Forelimb muscle (tissue), 1 donor: ENCODE measurements at places on chromosomes 3 and 15. TPM values are rescaled to one million over a fixed set of nuclear protein-coding genes. Genes with fewer than 3 reads are reported as not detected.

PRR20G gene
- not detected for polyA plus RNA-seq

CCDC51 gene
- polyA plus RNA-seq = 11.0 TPM

HRH1 gene
- polyA plus RNA-seq = 3.0 TPM

CPN2 gene
- not detected for polyA plus RNA-seq

GRCh38 chr3:124209426-124209825 is 217.5 kb upstream of the ROPN1 start:
- no peak for DNase-seq

DNA sequence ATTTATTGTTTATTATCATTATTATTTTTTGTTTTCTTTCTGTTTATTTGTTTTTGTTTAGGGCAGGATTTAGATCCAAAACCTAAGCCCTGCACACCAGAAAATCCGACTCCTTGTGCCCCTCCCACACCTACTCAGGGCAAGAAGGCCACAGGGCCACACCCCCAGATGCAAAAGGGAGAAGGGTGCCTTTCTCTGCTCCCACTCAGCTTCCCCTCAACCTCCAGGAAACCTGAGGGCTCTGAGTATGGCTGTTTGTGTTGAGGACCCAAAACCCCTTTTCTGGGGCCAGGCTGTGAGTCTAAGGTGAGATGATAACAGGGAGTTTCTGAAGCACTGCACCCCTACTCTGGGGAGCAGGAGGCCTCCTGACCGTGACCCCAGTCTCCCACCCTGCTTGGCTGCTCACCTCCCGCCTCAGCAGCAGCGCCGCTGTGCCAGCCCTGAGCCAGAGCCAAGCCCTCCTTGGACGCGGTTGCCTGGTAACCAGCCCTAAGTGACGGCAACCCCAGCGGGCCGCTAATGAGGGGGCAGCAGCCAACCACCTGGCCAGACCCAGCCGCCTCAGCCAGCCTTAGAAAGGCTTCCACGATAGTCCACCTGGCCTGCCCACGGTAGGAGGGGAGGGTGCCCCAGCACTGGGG is 6.4 kb upstream of the C15orf39 start:
- no peak for DNase-seq

DNA sequence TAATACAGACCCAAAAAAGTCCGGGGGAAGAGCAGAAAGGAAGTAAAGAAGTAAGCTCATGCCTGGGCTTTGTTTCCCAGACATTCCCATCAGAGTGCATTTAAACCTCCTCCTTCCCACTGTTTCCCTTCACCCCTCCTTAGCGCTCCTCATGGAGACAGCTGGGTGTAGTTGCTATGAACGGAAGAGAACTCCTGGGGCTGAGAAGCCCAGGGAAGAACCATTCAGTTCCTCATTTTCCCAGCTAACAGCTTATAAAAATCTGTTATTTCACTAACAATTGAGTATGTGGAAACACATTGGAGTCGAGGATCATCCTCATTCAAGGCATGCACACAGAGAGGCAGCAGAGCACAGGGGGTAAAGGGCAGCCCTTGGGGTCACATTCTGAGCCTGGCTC is 299.3 kb downstream of the SHQ1 start:
- DNase-seq = no peak

- no peak for DNase-seq
Measured at GRCh38 chr3:179589143-179589542, 15.3 kb downstream of the MRPL47 start.

DNA sequence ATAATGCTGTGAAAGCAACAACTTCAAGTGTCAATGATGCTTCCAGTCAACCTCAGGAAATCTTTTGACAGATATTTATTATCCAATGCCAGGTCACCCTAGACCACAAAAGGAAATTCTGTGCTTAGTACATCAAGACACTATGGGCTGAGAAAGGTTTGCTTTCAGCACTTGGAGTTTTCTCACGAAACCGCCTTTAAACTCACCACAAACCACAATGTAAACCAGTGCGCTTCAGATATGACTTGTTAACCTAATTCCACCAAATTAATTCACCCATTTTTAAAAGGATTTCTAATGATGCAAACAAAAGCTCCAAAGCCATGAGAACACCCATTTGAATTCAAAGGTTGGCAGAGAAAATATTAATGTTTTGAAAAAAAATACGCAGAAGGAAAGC is 292.9 kb upstream of the NR2F2 start:
- no peak for DNase-seq

GRCh38 chr3:128996200-128996599 is 2.3 kb upstream of the CFAP92 start:
- DNase-seq = no peak

- no peak for DNase-seq
Measured at GRCh38 chr3:61628636-61629035, 67.3 kb downstream of the PTPRG start.

DNA sequence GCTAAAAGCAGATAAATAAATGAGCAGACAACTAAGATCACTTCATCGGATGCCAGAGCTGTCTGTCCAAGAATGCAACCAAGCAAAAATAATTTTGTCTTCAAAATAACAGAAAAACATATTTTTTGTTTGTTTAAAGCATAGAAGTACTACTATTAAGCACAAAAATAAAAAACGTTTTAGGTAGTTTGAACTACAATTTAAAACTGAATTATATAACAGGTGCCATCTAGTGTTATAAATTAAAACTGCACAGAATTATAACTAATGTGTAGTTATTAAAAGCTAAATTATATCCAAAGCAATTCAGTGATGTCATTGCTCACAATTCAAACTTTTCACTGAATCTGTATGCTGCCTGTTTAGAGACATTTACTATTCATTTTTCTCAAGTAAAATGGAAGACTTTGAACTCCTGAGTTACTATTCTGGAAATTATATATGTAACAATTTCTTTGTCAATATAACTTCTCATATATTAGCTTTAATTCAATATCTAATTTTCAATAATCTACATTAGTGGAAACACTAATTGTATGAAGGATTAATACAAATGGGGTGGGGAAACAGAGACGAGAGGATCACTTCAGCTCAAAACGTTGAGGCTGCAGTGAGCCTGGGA is 29.5 kb downstream of the LINS1 start:
- DNase-seq = peak; percentile 13

- no peak for DNase-seq
Measured at GRCh38 chr3:62027241-62027640, 346.1 kb downstream of the FEZF2 start.

- no peak for DNase-seq
Measured at GRCh38 chr15:100810831-100811230, 68.8 kb upstream of the ALDH1A3 start.

DNA sequence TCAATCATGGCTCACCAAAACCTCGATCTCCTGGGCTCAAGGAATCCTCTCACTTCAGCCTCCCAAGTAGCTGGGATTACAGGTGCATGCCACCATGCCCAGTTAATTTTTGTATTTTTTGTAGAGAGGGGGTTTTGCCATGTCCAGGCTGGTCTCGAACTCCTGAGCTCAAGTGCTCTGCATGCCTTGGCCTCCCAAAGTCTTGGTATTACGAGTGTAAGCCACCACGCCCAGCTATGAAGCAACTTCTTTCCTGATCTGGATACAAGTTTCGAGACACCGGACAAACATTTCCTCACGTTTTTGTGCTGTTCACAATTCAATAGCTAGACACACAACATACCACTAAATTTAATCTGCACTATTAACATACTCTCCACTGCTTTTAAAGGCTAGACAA is 3.4 kb upstream of the SYNM start:
- no peak for DNase-seq

DNA sequence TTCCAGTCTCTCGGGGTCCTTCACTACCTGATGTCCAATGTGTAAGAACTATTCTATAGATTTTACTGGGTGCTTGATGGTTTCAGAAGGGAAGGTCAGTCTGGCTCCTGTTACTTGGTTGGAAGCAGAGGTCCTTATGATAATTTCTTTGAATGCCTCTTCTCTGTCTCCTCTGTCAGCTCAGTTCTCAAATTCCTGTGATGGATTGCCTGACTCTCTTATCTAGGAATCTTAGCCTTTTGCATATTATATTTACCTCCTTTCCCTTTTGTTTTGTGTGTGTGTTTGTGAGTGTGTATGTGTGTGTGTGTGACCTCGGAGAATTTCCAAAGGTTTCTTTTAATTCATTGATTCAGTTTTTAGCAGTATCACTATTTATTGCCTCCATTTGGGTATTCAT is 88.2 kb downstream of the ARNT2 start:
- DNase-seq = no peak

- no peak for DNase-seq
Measured at GRCh38 chr3:49383387-49383786, 25.2 kb upstream of the GPX1 start.
